ENCODE measurements at places on chromosomes 12 and 14.

DNA sequence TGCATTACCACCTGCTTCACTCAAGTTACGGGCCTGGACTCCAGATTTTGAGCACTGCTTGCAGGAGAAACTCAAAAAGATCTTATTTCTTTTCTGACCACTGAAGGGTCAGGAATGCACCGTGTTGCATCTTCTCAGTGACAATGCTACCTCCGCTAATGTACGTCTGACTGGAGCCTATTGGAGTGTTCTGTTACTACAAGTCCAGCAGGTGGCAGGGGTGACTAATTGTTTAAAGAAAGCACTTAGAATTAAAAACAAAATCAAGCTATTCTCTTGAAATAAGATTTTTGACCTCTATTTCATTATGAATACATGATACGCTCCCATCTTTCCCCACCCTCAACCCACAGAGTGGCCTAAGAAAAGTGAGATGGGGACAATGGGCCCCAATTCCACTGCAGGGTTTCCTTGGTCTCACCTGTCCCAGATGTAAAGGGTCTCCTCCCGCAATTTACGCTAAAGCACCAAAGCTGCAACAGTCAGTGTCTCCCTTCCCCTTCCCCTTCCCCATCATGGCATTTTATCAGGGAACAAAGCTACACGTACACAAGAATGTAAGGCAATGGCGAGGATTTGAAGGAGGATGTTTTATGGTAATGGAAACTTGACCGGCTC lies 2.2 kb downstream of the TBPL2 start:
- DNase-seq, result no peak

GRCh38 chr14:95237121-95237957 lies 80.0 kb upstream of the DICER1 start:
- DNase-seq, result no peak

DNA sequence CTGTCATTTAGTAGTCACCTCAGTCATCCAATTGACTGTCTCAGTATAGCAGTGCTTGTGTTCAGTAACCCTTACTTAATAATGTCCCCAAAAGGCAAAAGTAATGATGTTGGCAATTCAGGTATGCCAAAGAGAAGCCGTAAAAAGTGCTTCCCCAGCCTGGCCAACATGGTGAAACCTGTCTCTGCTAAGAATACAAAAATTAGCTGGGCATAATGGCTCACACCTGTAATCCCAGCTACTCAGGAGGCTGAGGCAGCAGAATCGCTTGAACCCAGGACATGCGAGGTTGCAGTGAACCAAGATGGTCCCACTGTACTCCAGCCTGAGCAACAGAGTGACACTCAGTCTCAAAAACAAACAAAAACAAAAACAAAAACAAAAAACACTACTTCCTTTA lies 33.6 kb downstream of the SENP1 start:
- DNase-seq, result no peak

DNA sequence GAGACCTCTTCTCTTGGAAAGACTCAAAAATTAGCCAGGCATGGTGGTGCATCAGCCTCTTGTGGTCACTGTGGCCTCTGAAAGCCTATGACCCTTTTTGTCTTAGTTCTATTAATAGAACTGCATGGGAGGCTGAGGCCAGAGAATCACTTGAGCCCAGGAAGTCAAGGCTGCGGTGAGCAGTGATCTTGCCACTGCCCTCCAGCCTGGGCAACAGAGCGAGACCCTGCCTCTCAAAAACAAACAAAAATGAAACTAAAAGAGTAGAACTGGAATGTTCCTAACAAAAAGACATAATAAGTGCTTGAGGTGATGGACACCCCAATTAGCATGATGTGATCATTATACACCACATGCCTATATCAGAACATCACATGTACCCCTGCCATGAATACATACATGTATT lies 197.0 kb upstream of the EEA1 start:
- DNase-seq, result no peak

DNA sequence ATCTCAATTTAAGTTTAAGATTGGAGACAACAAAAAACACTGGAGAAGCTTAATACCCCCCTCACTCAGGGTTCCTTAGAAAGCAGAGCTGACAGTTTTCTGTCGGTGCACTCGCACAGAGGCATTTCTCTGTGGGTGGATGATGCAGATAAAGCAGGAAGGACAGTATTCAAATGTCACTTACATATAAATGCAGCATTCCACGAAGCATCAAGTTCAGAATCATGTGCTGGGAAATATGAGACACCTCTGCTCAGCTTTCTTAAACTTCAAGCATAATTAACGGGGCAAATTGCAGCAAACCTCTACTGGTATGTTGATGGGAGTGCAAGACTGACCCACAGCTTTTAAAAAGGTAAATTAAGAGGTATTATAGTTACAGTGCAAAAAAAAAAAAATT lies 68.7 kb downstream of the DICER1 start:
- no peak for DNase-seq

GRCh38 chr14:93430315-93431035 lies at the start of gene UNC79:
Gene UNC79 (plus strand): TSS chr14:93430939. CDS start chr14:93431030, 91 bp downstream.
- DNase-seq, result no peak

GRCh38 chr12:39620659-39621658 lies 1.4 kb upstream of the ABCD2 start:
- no peak for DNase-seq

GRCh38 chr12:30700216-30700900 lies 4.7 kb upstream of the IPO8 start:
- DNase-seq, result no peak

DNA sequence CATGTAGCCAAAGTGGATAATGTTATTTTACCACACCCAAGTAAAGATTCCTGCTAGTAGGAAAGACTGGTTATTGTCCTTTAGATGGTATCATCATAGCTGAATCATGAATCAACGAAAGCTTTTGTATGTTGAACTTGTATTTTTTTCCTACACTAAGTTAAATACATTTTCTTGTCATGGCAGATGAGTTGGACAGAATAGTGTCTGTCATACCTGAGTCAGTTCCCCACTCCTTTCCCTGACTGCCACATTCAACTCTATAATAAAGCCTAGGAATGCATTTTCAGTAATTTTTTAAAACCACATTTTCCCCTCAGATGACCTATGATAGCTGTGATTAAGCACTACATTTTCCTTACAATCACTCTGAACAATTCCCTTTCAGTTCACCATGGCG lies 9.3 kb upstream of the PTHLH start:
- DNase-seq, result no peak

- DNase-seq, result no peak
Observed at GRCh38 chr14:94690486-94690885, 78.3 kb downstream of the SERPINA3 start.

- DNase-seq, result no peak
Observed at GRCh38 chr12:122480753-122481152, 20.0 kb downstream of the ZCCHC8 start.

DNA sequence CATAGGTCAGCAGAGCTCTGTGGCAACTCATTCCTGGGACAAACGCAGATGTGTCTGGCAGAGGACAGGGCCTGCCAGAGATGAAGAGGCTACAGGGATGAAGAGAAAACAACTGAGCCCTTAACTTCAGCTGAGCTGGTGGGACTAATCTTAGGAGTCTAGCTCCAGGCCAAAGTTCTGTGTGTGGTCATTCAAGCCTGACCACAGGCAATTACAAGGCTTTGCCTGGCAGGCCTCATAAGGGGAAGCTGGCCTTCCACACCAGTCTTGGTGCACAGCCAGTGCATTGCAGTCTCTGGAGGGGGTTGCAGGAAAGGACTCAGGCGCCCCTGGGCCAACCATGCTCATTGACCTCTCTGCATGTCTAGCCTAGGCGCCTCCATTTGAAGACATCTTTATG lies 127.6 kb upstream of the DAAM1 start:
- DNase-seq, result no peak

GRCh38 chr12:67645601-67646000 lies 2.9 kb upstream of the DYRK2 start:
- no peak for DNase-seq

GRCh38 chr14:79011091-79011919 lies 841.1 kb downstream of the NRXN3 start:
- no peak for DNase-seq

GRCh38 chr12:114888448-114888847 lies 204.5 kb upstream of the TBX3 start:
- DNase-seq, result no peak

GRCh38 chr14:72380456-72380855 lies 448.2 kb downstream of the RGS6 start:
- DNase-seq, result no peak

DNA sequence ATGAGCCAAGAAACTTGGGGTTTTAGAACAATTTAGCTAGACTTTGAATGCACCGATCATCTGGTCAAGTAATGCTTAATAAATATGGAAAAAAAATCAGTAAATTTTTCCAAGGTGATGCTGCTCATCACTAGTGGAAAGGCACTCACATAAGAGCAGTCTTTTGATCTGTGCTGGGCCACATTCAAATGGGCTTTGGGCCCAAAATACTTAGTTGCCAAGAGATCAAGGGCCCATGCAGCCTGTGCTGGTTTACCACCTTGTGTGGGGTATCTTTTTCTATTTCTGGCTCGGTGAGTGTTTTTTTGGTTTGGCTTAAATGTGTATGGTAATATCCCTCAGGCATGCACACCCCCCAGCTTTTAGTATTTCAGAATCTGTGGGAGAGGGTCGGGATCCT lies 943.2 kb downstream of the TMTC2 start:
- no peak for DNase-seq

DNA sequence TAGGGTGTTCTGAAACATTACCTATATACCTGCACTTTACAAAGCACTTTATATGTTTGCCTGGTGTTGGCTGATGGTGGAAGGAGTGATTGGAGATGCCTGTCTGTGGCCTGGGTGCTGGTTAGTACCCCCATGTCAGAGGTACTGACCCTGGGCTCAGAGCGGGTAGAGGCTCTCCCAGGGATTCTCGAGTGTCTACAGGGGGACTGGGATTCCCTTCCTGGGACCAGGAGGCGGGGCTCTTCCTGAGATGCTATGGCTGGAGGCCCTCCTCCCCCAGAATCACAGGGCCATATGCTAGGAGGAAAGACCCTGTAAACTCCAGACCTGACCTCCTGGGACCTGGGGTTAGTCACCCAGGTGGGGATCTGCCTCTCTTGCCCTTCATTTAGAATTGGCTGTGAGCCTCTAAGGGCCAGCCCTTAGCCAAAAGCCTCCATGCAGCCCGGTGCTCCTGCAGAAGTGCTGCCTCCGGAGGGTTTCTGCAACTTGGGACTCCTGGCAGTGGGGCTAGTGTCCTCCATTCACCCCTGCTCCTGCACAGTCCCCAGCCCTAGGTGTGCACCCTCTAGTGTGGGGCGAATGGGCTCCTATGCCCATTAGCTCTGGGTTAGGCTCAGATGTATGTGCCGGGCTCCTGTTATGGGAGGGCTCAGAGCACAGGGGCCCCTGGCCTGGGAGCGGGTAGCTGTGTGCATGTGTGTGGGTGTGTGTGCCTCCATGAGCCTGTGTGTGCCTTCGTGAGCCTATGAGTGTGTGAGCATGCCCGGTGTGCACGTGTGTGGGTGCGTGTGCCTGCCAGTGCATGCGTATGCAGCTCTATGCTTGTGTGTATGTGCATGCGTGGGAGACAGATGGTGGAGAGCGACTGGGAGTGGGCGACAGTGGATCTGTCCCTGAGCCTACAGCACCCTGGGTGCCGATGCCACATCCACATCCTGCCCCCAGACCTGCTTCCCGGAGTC lies 36.6 kb downstream of the RTL1 start:
- DNase-seq, result no peak

DNA sequence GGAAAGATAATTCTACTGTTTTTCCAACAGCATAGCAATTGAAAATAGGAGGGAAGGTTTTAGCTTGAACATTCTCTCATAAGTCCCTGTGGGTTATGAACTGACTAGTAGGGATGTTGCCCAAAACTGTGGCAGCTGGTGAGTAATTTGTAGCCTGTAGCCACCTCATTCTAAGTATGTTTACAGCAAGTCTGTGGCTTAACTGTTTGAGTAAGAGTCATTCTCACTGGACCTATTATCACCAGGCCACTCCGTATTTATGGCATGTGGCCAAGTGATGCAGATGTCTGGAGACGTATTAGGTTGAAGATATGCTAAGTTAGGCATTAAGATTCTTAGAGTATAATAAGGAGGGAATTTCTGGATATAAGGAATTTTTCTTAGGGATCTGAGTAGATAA lies 458.3 kb downstream of the ETNK1 start:
- no peak for DNase-seq

- no peak for DNase-seq
Observed at GRCh38 chr12:85448548-85449139, 168.6 kb downstream of the ALX1 start.

GRCh38 chr14:93759719-93760307 lies 28.5 kb downstream of the PRIMA1 start:
- DNase-seq, result no peak

DNA sequence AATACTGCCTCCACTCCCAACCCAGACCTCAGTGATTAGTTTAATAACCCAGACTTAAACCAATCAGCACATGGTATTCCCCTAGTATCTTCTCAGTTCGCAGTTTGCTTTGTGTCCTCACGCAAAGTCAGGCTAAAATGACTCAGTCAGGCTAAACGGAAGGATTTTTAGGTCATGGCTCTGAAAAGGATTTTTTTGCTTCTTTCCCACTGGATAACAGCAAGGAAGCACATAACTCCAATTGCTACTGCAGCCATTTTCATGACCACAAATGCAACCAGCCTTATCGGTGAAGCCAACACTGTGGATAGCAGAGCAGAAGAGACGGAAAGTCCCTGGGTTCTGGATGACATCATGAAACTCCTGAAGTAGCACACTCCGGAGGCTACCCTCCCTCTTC lies 67.7 kb downstream of the ZC3H14 start:
- DNase-seq, result no peak

DNA sequence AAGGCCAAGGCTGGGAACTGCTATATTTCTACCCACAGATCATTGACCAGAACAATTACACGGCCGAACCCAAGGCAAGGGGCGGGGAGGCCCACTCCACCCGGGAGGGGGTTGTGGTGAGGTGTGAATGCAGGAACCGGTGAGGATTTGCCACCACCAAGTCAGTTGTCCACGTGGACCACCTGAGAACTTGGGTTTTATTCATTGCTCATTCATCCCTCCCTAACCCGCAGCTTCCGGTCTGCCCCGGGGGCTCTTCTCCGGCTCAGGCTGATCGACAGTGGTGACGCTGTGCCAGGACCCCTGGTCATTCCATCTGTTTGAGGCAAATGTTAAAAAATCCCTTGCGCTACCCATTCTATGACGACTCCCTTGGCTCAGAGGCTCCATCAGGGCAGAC lies 127.7 kb upstream of the RTL1 start:
- no peak for DNase-seq

- no peak for DNase-seq
Observed at GRCh38 chr12:81339071-81339470, 261.2 kb downstream of the ACSS3 start.

DNA sequence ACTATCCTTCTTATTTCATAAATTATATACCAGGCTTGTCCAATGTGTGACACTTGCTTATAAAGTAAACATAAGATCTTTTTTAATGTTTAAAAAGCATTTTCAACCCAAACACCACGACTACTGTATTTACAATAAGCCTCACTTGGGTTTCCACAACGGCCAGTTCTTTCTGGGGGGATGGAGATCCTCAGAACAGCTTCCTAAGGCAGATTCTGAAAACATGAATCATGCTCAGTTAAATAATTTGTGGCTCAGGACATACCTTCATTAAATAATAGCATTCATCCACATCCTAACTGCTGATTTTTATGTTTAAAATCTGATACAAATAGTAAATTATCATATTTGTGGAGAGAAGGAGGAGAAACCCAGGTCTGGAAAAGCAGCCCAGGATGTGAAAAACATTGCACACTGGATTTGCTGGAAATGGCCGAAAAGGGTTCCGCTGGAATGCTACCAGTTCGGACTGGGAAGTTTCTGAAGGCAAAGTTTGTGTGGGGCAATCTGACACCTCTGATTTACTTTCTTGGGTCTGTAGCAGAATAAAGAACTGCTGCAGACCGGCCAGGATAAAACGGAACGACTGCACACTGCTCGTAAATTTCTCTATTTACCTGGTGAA lies 597 bp downstream of the GLT8D2 start:
- no peak for DNase-seq

- DNase-seq, result no peak
Observed at GRCh38 chr12:98182821-98183220, 332.6 kb upstream of the TMPO start.
